Stimulated activated CD4-positive, alpha-beta T cell treated with anti-CD3 and anti-CD28 coated beads, Interleukin-12 subunit alpha, Interleukin-12 subunit beta, amount 100 ng/mL, for 48 hours (primary cell): ENCODE measurements at places on chromosomes 7 and 10.

DNA sequence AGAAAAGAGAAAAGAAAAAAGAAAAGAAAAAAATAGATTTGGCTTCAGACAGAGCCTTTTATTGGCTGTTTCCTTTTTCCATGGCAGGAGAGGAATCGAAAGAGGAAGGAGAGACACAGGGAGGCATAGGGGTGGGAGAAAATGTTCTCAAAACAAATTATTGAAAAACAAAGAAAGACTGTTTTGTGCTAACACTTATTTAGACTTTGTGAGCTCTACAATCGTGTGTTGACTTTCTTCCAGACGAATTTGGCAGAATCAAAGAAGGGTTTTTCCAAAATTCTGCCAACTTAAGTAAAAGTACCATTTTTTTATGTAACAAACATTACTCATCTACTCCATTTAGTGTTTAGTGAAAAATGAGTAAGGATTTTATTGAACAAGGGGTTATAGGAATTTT, 982.2 kb downstream of the REEP3 start:
- DNase-seq: no peak

- DNase-seq: no peak
Observed at GRCh38 chr10:97573021-97573420, 442 bp downstream of the ANKRD2 start.

DNA sequence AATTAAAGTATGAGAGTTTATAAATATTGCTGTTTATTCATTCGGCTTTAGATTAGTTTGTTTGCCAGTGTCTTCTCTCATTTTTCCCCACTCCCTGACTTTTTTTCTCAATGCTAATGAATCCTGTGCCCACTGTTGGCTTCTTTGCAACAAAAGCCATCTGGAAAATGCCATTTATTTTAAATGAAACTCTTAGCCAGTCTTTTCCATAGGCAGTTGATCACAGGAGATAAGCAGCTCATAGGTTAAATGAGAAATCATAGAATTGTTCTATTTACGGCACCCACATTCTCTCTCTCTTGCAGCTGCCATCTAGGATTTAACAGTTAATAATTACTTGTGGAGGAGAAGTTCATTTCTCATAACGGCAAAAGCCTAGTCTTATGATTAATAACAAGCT, 249.3 kb upstream of the POM121L12 start:
- no peak for DNase-seq

DNA sequence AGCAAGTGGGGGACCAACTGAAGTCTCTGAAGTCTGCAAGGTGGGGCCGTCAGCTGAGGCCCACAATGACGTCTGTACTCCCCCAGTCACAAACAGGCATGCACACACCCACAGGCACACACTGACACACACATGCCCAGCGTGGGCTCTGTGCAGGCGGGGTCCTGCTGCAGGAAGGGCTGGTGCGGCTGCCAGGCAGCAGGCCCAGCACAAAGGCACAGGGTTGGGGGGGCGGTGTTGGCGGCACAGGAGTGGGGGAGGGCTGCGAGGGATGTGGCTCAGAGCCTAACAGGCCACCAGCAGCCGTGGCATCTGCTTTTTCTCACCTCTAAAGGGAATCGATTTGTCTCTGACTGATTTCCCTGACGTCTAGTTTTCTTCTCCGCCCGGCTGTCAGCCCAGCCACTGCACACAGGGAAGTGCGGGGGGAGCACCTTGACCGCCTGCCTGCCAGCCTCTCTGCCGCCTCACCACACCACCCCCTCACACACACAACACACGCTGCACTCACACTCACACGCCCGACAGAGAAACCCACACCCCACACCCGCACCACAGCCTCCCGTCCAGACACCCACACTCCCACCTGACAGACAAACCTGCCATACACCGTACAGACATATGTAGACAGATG, 43.5 kb upstream of the ZMIZ1 start:
- no peak for DNase-seq
